ENCODE measurements at places on chromosomes 3 and 15.

DNA sequence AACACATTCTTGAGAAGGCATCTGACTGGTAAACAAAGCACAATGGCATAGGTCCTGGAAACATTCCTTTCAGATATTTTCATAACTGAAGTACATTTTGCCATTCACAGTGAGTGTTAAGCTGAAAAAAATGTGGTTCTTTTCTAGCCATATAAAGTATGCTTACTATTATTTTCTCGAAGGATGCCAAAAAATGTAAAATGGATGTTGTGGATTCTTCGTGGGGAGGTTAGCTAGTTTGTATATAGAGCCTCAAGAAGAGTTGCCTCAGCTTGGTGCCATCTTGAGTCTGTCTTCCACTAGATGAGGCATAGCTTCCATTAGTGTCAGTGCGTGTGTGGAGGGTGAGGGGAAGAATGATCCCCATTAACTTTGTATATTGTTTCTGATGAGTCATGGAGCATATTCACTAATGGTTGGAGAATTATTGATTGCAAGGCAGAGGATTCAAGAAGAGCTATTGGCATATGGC, 4.1 kb downstream of the MBNL1 start:
- no peak for DNase-seq

- DNase-seq, result no peak
These were observed 66.8 kb upstream of the ALDH1A3 start for GRCh38 chr15:100812802-100813201.

GRCh38 chr3:171753665-171754408, 56.4 kb downstream of the PLD1 start:
- no peak for DNase-seq

DNA sequence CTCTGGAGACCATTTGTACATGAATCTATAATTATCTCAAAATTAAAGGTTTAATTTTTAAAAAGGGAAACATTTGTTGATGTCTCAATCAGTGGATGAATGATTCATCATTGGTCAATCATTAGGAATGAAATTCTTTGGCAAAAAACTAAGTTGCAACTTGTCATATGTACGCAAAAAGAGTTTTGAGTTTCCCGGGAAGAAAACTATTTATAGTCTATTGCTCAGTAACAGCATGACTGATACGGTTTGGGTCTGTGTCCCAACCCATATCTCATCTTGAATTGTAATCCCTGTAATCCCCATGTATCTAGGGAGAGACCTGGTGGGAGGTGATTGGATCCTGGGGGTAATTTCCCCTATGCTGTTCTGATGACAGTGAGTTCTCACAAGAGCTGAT, 765.8 kb upstream of the ROBO1 start:
- no peak for DNase-seq

DNA sequence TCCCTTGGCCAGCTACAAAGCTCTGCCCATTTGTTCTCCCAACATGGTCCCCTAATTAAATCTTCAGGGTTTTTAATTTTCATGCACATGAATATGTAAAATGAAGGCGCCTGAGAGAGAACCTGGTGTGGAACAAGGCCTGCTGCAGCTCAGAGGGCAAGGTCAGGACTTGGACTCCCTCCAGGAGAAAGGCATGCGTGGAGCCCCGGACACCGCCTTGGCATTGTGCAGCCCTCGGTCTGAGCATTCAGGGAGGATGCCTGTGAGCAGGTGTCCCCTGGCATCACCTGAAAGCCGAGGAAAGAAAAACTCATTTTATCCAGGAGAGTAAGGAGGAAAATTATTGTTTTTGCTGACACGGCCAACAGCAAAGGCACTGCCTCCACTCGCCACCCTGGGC, 33.8 kb upstream of the EPHB1 start:
- DNase-seq, result no peak

DNA sequence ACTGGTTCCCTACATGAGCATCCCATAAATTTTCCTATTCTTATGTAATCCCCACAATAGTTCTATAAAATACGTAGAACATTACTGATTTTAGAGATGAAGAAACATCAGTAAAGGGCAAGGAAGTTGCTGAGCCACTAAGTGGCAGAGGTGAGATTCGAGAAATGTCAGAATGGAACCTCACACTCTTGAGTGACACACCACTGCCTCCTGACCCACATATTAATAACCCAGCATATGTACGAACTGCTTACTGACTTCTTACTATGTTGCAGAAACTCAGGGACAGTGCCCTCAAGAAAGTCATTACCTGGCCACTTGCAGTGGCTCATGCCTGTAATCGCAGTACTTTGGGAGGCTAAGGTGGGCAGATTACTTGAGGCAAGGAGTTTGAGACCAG, 1022.4 kb downstream of the FHIT start:
- DNase-seq, result no peak

DNA sequence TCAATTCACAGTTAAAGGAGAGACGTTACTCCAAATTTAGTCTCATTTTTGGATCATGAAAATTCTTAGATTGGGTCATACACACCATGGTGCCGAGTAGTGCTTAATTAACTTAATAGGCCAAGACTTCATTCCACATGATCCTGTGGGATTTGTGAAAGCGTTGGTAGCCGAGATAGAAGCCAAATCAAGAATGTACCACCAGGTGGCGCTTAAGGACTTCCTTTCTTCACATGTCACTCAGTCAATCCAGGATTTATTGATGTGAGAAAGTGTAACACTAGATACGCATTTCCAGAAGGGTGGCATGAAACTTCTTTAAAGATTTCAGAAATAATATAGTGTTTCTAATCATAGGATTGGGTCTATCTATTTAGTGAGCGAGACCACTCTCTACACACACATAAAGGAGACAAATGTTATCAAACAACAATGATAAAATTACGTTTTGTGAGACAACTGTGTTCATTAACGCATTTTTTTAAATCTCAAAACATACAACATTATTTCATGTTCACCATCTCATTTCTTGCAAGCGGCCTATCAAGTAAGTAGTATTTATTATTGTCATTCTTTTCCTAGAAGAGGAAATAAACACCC, 436.1 kb downstream of the CHL1 start:
- peak; percentile 42 for DNase-seq

- DNase-seq, result no peak
These were observed 20.5 kb upstream of the LYZL4 start for GRCh38 chr3:42430781-42431532.

GRCh38 chr3:127233371-127233770, 40.4 kb downstream of the PRR23E start:
- DNase-seq, result no peak

DNA sequence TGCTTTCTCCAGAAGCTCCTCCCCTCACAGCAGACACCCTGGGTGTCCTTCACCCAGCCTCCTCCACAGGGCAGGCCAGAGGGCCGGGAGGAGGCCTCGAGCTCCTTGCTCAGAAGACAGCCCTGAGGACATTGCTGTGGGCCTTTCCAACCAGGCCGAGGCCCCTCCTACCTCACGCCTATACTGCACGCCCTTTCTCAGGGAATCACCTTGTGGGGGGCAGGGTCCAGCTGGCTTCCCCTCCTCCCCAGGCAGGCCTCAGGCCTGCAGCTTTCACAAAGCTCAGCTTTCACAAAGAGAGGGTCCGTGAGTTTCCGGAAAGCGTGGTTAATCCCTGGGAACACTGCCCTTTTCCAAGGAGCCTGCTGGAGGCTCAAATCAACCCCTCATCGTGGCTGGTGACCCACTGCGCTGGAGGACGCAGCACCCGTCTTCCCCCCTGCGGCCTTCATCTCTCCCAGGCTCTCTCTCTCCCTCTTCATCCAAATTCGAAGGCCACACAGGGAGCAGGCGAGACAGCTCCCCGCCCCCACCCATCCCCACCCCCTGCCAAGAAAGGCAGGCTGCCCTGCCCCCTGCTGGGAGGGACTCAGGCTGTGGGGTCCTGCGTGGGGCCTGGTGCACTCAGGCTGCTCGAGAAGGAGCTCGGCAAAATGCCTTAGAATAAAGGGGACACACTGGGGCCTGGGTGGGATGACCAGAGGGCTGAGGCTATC, 79.4 kb downstream of the OCA2 start:
- DNase-seq, result no peak

DNA sequence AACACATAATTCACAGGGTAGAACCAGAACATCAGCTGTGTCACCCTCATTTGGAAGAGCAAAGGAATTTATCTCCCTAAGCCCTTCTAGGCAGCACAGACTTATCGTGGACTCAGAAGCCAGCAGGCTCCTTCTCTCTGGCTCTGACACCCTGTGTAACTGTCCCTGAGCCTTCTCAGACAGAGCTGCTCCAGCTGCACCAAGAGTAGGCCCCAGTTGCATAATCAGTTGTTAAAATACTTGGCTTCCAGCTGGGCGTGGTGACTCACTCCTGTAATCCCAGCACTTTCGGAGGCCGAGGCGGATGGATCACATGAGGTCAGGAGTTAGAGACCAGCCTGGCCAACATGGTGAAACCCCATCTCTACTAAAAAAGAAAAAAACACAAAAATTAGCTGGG, 49.4 kb upstream of the ACVR2B start:
- DNase-seq, result no peak

- DNase-seq, result no peak
These were observed 7.8 kb upstream of the ZNF710 start for GRCh38 chr15:89993349-89993748.

DNA sequence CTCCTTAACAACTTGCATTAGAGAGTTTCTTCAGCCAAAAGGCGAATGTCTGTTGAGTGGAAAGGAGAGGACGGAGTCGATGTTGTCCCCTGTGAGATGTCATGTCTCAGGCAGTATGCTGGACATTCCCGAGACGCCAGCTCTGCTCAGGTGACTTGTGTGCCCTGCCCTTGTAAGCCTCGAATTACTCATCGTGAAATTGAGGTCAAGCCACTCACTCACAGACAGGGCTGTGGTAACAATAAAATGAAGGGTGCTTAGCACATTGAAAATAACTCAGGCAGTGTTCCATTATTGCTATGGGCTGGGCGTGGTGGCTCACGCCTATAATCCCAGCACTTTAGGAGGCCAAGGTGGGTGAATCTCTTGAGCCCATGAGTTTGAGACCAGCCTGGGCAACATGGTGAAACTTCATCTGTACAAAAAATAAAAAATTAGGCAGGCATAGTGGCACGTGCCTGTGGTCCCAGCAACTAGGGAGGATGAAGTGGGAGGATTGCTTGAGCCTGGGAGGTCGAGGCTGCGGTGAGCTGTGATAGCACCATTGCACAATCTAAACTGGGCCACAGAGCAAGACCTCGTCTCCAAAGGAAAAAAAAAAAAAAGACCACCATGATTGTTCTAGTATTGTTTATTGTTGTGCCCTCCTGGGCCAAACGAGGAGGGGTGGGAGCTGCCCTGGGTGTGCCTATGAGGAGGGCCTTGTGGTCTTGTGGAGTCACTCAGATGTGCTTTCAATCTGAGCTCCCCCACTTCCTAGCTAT, 214.4 kb downstream of the THSD4 start:
- no peak for DNase-seq

DNA sequence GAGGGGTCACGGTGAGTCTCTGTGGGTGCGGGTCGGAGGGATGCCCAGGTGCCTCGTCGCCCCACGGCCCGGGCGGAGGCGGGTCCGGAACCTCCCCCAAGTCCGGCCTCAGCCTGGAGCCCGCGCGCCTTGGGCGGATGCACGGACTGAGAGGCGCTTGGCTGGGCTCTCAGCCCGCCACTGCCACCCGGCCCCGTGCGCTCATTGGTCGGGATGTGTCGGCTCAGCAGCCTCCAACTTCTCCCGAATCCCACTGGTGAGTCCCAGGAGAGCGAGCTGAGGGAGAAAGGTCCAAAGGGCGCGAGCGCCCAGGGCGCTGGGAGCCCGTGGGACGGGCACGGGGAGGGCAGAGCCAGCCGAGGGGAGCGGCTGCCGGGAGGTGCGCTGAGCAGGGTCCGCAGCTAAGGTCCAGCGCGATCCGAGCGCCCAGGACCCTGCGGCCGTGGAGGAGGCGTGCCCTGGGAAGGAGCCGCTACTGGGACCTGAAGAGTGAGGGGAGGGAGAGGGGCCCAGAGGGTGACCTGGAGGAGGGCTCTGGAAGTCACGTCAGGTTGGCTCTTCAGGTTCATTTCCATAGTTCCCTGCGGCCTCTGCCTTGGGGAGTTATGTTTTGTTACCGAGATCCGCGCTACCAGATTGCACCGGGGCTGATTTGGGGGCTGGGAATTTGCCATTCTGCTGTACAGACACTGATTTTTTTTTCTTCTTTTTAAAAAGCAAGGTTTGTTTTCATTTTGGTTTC, at the start of gene MME:
Gene MME (plus strand): TSS at position 574 of the 742 bp plus-strand sequence. CDS start 3,849 bp downstream, outside the sequence.
- DNase-seq, result no peak

DNA sequence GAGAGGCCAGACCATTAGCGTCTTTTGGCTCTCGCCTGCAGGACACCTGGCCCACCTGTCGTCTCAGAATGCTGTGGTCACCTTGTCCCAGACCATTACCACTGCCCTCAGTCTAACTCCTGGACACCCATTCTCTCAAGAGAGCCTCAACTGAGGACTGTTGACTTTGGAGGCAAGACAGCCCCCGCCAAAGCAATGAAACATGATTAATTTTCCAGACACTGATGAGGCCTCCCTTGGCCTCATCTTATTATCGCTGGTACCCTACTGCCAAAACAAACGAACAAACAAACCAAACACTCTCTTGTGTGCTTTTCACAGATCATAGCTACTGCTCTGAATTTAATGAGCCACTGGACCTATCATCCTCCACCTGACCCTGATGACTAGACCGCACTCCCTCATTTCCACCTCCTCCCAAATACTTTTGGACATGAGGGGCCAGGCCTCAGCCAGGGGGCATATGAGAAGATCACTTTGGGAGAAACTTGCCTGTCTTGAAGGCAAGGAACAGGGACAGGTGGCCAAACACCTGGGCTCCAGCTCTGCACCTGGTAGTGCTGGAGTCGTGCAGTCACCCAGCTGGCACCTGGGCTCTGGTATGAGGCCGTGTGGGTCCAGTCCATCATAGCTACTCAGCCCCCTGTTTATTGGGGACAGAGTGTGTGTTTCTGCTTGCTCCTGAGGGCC, 27.6 kb downstream of the ALS2CL start:
- no peak for DNase-seq

DNA sequence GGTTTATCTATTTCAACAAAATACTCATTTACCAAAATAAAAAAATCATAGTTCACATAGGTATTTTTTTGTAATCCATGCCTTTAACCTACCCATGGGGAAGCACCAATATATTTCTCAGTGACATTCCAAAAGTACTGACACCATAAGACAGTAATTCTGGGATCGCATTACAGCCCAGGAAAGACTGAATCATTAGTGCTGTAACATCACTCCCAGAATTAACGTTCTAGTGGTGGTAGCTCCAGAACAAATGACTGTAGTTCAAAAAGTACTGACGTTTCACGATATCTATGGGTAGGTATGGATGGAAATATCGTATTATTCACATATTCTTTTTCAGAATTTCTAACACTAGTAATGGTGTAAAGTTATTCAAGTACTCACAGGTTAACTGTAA, 54.3 kb upstream of the NEK10 start:
- DNase-seq, result no peak

DNA sequence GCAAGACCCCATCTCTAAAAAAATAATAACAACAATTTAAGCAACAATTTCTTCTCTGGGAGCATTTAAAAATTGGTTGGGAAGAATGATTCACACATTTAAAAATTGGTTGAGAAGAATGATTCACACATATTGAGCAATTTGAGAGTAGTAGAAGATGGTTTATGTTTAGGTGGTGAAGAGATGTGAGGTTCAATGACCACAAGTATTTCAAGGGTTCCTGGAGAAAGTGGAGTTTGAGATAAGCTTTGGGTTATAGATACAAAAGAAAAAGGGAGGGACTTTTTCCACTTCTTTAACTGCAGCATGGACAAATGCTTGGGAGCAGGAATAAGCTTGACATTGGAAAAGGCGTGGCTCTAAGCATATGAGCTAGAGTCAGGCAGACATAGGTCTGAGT, 145.7 kb upstream of the NPHP3 start:
- DNase-seq, result no peak

GRCh38 chr3:123453675-123454074, 4.8 kb upstream of the ADCY5 start:
- no peak for DNase-seq

Data from activated naive CD8-positive, alpha-beta T cell treated with anti-CD3 and anti-CD28 coated beads, Interleukin-2, amount 50 U/mL, for 24 hours (primary cell).